GM13976 (cell line): ENCODE measurements at places on chromosomes 4 and X.

DNA sequence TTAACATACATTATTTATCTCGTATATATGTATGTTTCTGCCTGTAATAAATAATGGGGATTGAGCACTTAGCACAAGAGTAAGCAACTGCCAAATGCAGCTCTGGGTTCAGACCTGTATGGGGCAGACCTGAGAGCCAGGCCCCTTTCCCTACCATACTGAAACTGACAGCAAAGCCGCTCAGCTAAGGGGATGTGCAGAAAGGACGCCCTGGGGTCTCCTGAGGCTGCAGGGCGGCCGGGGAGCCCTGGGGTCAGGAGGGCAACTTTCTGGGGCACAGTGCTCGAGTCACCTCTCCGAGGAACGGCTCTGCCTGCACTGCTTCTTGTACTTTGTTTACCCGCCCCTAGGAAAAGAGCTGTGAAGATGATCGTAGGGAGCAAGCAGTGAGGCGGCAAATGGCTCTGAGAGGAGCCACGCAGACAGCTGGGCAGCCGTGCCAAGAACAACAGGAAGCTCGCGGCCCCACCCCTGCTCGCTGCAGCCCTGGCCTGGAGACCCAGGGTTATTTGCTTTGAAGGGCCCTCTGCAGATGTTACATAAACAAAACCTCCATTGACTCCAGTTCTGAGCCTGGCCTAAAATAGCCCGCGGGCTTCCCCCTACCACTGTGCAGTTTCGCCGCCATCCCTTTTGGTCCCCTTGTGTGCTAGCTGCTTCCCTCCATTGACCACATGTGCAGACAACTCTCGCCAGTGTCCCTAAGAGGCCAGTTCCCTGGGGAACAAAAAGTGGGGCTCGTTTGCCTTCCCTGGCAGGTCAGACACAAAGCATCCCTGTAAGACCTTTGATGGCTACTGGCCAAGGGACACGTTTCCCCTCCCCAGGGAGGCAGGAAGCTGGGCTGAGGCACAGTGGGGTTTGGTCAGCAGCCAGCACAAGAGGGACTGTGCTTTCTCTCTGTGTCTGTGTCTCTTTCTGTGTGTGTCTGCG is 111.3 kb upstream of the LNX1 start:
- DNase-seq = peak; percentile 49

- DNase-seq = no peak
Measured at GRCh38 chrX:10755439-10756334, 135.3 kb upstream of the MID1 start.

GRCh38 chr4:139137763-139138162 is 39.3 kb downstream of the ELF2 start:
- no peak for DNase-seq

DNA sequence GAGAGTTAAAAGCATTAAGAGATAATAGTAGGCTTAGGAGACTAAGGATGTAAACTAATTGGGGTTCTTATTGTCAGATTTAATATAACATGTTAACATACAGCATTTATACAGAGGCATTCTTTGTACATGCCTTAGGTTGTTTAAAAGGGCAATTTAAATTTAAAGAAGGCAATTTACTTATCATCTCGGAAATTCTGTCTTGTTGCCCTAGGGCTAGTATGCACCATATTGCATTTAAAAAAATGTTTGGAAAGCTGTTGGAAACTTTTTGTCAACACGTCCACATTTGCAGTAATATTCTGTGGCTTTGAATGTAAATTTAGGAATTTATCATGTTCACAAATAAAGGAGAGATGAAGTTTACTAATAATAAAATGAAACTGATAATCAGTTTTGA is 25.5 kb downstream of the GALNT7 start:
- no peak for DNase-seq

GRCh38 chrX:104419211-104419610 is 146.8 kb upstream of the IL1RAPL2 start:
- no peak for DNase-seq

DNA sequence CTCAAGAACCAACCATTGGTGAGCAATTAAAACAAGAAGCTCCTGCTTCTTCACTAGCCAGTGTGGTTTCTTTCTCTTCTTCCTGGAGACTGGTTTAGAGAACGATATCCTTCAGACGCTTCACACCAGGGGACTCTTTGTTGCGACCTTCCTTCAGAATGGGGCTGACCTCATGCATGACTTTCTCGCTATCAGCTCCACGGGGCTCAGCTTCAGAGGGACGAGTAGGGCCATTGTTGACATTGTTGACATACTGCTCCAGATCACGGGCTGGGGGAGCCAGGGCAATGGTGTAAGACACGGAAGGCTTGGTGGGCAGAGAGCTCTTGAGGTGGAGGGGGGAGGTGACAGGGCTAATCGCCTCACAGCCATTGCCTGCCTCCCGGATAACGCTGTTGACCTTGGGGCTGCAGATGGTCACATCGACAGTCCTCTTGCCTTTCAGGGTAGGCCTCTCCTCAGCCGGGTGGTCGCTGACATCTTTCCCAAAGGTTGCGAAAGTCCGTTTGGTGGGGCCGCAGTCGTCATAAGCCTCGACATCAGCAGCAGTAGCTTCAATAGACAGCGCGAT is 113.8 kb downstream of the PCDH19 start:
- DNase-seq = no peak

- no peak for DNase-seq
Measured at GRCh38 chr4:121777625-121778024, 12.7 kb upstream of the SMIM43 start.

GRCh38 chr4:116478343-116478742 is 607.0 kb downstream of the TRAM1L1 start:
- no peak for DNase-seq

DNA sequence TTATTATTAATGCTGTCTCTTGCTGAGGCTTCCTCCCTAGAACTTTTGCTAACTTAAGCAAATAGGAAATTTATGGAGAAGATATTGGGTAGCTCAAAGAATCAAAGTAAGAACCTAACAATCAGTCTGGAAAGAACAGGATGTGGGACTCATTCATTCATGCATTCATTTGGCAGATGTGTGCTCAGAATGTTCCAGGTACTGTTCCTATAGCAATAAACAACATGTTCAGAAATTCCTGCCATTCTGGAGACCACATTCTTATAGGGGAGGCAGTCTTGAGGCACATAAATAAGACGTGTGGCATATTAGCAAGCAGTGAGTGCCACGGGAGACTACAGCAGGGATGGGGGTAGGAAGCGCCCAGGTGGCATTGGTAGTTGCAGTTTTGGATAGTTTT is 5.0 kb downstream of the GRK4 start:
- DNase-seq = no peak

GRCh38 chr4:139027776-139028175 is 12.2 kb downstream of the NOCT start:
- DNase-seq = no peak

DNA sequence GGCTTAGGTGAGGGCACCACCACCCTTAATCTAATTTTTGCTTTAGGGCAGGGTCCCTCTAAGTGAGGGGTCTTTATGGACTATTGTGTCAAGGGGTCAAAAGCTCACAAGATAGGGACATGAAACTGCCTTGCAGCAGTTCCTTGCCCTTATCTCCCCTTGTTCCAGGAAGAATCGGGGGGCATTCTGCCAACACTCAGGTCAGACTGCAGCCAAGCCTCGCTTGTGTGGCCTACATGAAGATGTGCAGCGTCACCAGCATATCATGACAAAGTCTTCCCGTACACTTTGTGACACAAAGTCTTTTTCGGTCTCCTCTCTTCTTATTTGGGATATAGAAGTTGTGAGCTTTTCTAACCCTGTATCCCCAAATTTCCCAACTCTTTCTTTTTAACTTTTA is 17.5 kb upstream of the USP9X start:
- DNase-seq = no peak

GRCh38 chr4:186765138-186765537 is 41.5 kb upstream of the FAT1 start:
- DNase-seq = no peak

DNA sequence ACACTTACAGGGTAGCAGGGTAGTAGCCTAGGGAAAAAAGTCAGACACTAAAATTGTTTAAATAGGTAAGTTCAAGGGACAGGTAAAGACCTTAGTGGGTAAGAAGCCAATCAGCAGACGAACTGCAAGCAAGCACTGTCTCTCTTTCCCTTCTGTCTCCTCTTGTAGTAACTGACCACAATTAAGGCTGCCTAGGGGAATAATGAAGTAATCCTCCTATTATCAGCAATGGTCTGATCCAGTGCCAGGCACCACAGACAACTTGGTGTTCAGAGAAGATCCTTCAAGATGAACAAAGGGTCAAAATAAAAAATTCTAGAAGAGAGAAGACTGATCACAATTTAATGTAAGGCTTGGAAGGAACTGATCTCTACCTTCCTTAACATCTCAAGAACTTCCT is 62.9 kb downstream of the ELOVL6 start:
- no peak for DNase-seq

- no peak for DNase-seq
Measured at GRCh38 chrX:134538316-134538715, 78.4 kb downstream of the HPRT1 start.

GRCh38 chr4:113732967-113733527 is 28.5 kb downstream of the CAMK2D start:
- no peak for DNase-seq

GRCh38 chrX:149830192-149830873 is 48.6 kb downstream of the MAGEA9 start:
- no peak for DNase-seq

DNA sequence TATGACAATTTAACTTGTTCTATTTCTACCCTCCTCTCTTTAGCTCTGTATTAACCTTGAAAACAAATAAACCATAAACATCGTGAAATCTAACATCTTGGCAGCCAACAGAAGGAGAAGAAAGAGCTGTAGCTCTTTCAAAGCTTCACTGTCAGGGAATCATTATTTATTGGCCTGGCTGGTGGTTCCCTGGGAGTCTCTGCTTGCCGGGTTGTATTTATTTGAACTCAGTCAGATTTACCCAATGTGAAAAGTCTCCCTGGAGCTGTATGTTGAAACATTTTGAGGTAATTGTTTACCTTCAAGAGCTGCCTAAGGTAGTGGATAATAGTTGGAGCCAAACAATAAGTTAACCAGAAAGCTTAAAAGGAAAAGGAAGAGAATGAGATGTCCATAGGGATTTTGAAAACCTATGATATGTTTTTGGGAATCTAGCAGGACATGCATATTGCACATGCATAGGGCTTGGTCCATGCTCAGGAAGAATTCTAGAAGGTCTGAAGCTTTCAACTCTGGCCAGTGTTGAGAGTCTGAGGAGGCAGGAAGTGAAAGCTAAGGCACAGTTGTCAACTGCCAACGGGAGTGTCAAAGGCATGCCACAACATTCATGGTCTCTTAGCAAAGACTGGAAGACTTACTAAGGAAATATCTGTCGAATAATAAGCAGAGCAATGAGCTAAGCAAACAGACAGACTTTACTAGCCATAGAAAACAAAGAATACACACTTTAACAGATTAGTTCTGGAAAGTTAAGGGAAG is 621.6 kb downstream of the PCDH7 start:
- no peak for DNase-seq

GRCh38 chrX:10931976-10932375 is 179.2 kb upstream of the HCCS start:
- DNase-seq = no peak

DNA sequence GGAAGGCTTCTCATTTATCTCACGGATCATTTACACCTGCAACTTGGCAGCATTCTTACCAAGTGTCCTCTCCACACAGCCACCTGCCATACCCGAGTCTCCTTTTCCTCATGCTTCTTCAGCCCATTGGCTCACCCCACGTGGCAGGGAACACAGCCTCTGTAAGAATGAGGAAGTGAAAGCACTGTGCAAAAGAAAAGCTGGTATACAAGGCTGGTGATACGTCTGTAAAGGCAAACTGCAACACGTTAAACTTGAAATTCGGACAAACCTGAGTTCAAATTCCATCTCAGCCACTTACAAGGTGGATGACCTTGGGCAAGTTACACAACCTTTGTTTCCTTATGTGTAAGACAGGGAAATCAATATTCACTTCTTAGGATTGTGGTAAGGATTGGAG is 164.0 kb upstream of the RASGEF1B start:
- no peak for DNase-seq

- DNase-seq = no peak
Measured at GRCh38 chr4:52964011-52964410, 101.9 kb downstream of the RASL11B start.
